ENCODE measurements at places on chromosomes 6 and 20. TPM values are rescaled to one million over a fixed set of nuclear protein-coding genes. Genes with fewer than 3 reads are reported as not detected.

- DNase-seq = no peak
These were observed 101.0 kb upstream of the MTHFD1L start for GRCh38 chr6:150764334-150765066.

GRCh38 chr6:109800771-109801170, 109.7 kb downstream of the FIG4 start:
- DNase-seq = no peak

GRCh38 chr6:53230775-53231467, 82.3 kb upstream of the GCM1 start:
- no peak for DNase-seq

DNA sequence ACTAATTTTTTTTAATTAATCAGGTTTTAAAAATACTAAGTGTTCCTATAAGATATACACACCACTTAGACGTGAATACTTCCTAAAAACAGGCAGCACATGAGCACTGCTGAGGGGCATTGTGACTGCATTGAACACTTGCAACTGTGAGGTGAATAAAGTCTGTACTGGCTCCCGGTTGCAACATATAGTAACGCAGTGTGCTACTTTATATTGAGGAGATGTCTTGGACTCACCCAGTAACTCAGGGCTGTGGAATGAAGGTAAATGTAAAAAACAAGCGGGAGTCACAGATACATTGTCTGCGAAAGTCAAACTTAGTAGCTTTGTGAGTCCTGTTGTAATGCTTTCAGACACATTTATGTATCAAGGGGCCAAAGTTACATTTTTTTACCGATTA, 17.0 kb upstream of the HLA-A start:
- DNase-seq = no peak

Gene GSTA3
- not detected for polyA plus RNA-seq

Gene MRAP2
- polyA plus RNA-seq = 0.16 TPM

- peak; percentile 41 for DNase-seq
These were observed 41.6 kb downstream of the UNC5CL start for GRCh38 chr6:40997234-40997957.

GRCh38 chr20:57440678-57441509, 49.7 kb downstream of the RBM38 start:
- DNase-seq = no peak

- DNase-seq = no peak
These were observed 420.5 kb upstream of the SOX4 start for GRCh38 chr6:21173031-21173430.

- peak; percentile 76 for DNase-seq
These were observed 7.8 kb downstream of the STX11 start for GRCh38 chr6:144158133-144158532.

GRCh38 chr20:32216179-32217142, 8.8 kb downstream of the POFUT1 start:
- DNase-seq = no peak

DNA sequence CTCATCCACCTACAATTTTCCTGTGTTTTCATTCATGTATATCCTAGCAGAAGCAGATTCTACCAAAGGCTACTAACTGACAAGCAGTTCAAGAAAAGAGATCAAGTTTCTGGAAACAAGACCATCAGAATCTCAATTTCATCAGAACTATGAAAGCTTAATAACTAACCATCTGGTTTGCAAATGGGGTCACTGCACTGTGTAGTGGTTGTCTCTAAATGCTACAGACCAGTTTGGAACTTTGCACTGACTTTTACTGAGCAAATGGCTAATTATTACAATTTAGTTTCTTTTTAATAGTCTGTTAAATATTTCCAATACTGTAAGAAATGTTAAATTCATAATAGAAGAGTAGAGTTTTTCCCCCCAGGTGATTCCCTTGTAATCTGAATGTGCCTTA, 64.5 kb downstream of the REPS1 start:
- DNase-seq = no peak

Gene IYD
- polyA plus RNA-seq = not detected

DNA sequence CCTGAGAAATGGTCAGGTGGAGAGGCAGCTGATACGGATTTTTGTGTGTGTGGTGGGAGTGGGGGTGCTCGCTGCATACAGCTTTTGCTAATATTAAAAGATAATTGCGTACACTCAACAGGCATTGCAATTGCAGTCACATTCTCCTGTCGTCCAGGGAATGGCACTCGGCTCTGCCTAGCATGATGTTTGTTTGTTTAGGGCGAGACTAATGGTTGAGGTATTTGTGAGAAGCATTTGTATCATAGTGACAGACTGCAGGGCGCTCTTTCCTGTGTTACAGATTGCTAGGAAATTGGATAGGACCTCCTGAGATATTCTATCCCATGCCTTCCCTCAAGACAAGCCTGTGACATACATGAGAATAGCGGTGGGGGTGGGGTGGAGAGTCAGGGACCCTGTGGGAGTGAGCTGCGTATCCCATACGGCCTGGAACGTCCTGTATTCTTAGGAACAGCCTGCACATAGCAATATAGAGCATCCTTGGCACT, 207.4 kb downstream of the SOX4 start:
- DNase-seq = no peak
